ENCODE measurements at places on chromosomes 6 and 20. TPM values are rescaled to one million over a fixed set of nuclear protein-coding genes. Genes with fewer than 3 reads are reported as not detected.

DNA sequence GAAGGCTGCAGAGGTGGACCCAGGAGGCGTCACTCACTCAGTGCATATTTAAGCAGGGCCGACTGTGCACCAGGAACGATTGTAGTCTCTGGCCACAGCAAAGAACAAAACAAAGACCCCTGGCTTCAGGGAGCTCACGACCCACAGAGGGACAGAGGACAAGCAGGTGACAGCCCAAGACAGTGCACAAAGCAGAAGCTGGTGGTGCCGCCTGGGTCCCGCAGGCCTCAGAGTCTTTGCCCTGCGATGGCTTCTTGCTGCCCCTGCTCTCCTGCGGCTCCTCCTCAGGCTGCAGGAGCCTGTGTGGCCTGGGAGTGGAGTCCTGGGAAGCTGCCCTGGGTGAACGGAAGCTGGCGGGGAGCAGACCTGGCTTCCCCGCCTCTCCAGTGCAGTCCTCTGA lies 300.0 kb downstream of the PREX1 start:
- DNase-seq = no peak

DNA sequence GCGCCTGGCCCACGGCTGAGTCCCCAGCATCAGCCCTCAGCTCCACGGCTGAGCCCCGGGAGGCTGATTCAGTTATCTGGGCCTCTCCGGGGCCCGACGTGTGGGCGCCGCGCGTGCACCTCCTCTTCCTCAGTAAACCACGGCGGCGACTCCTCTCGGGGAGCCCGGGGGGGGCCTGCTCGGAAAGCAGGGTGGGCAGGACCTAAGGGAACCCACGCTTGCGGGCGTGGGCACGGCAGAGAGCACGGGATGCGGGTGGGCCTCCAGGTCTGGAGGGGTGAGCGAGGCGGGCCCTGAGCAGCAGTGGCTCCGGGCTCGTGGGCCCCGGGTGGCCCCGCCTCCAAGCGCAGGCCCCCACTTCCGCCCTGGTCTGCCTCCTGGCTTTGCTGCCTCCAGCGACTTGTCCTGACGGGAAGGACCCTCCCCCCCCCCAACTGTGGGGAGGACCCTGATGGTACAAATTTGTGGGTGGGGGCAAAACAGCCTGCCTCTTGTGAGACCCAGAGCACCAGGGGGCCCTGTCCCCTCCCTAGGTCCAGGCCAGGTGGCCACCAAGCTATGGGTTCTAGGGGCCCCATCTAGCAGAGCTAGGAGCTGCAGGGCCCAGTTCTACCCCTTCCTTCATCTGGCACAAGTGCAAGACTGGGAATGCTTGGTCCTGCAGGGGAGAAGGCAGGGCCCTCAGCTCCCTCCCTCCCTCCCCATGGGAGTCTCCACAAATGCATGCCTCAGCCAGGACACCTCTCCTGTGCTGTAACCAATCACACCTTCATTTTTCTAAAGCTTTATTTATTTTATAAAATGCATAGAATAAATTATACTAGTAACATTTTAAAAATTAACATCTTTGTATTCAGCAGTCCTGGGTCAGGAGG lies 16.9 kb downstream of the UCKL1 start:
- DNase-seq = no peak

DNA sequence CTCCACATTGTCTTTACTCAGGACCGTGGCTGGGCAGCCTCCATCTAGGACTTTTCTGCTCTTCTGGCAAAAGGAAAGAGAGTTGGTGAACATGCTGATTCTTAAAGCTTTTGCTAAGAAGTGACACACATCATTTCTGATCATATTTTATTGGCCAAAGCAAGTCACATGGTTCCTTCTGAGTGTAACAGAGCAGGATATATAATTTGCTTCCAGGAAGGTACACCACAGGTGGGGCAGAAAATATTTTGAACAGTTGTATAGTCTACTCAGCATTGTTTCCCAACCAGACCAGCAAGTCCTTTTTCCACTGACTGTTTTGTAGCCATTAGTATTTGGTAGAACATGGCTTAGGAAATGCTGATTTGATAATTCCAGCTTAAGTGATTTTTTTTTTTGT lies 73.5 kb downstream of the AKAP7 start:
- DNase-seq = no peak

DNA sequence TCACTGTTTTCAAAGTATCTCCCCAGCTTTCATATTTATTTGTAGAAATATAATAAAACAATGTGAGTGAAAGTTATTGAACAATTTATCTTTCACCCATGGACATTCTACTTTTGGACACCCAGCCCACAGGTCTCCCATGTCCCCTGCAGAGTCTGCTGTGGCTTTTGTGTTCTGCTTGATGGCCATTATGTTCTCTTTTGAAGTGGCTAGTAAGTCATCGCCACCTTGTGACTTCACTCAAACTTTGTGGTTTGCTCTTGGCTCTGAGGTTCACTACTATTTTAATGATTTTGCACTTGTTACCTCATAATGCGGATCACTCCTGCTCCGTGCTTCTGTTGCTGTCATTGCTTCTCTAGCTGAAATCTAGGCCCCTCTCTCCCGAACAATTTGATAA lies 10.2 kb upstream of the DEFB113 start:
- DNase-seq = no peak

- DNase-seq = no peak
Measured at GRCh38 chr6:12485226-12485764, 195.1 kb downstream of the EDN1 start.

GRCh38 chr6:92623431-92623830 lies 795.9 kb downstream of the EPHA7 start:
- DNase-seq = no peak

Gene CENPQ
- total RNA-seq = 4.5 TPM

Gene GSTA2
- total RNA-seq = not detected

Gene MPC1
- total RNA-seq = 69.7 TPM

Gene CFAP61
- 2.0 TPM for total RNA-seq

Gene MTFR2
- total RNA-seq = 0.41 TPM

Gene LTV1
- 10.6 TPM for total RNA-seq

All from frontal cortex (tissue), 4 donors.